ENCODE measurements at places on chromosomes 5 and 9.

- no peak for DNase-seq
Observed at GRCh38 chr9:83449983-83450382, 88.2 kb downstream of the FRMD3 start.

DNA sequence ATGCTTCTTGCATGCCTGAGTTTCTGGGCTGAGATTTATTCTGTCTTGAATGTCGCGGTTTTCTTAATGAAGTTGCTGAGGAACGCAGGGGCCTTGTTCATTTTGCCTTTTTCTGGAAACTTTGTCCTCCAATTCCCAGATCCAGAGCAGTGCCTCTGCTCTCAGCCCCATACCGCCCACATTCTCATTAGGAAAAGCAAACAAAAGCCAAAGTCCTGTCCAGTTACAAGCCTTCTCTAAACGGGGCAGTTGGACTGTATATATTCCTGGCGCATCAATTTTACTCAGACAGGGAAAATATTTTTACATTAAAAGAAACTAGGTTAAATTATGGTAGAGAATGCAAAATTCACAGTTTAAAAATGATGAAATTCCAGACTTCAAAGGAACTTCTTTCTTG, 1.2 kb upstream of the PSAT1 start:
- no peak for DNase-seq

GRCh38 chr9:124950050-124950718, 9.3 kb upstream of the GOLGA1 start:
- no peak for DNase-seq

- DNase-seq, result no peak
Observed at GRCh38 chr5:55817030-55817429, 34.1 kb upstream of the IL31RA start.

- no peak for DNase-seq
Observed at GRCh38 chr5:56801256-56801655, 14.1 kb upstream of the MAP3K1 start.

DNA sequence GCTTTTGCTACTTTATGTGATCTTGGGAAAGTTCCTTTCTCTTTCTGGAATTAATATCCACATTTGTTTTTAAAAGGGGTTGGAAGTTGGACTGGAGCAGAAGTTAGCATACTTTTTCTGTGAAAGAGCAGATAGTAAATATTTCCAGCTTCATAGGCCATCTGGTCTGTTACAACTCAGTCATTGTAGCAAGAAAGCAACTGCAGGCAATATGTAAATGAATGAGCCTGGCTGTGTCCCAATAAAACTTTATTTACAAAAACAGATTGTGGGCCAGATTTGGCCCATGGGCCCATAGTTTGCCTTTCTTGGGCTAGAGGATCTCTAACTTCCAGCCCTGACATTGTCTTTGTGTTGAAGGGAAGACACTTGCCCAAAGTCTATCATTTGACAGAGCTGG, 104.4 kb downstream of the ACTL7B start:
- no peak for DNase-seq

GRCh38 chr5:139574641-139575312, 13.6 kb downstream of the UBE2D2 start:
- no peak for DNase-seq

DNA sequence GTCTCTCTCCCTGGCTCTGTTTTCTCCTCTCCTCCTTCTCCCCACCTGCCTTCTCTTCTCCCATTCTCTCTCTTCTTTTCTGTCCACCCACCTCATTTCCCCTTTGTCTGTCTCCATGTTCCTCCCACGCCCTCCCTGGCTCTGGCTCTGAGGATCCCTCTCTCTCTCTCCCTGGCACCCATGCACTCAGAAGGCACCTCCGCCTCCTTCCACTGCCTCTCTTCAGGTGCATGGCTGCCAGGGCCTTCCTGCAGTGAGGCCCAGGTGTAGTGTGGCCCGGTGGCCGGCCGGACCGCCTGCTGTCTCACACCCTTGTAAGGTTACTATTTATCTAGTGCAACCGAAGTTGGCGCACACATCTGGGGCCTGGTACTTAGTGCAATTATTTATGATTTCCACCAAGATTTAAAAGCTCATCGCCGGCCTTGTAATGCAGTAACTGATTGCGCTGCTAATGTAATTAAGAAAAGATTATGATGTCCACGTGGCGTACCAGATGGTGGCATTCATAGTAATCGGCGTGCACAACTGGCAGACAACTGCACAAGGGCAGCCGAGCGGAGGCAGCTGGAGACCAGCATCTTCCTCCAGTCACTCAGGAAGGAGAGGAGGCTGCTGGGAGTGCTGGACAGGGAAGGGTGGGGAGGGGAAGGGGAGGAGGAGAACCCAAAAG, 50.4 kb upstream of the MVB12B start:
- DNase-seq, result no peak

DNA sequence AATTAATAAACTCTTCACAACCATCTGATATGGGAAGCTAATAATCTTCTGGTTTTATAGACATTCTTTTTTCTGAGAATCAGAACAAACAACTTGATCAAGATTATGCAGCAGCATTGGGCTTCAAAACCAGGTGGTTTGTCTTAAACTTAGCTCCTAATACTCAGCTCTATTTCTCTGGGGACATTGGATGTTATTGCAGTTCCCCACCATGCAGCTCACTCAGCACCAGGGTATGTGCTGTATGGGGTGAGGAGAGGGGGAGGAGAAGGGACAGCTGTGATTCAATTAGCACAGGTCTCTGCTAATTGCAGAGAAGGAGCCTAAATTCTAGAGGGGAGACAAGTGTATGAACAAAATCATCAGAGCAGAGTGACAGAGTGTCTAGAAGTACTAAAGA, 210.7 kb upstream of the TNC start:
- DNase-seq, result no peak

DNA sequence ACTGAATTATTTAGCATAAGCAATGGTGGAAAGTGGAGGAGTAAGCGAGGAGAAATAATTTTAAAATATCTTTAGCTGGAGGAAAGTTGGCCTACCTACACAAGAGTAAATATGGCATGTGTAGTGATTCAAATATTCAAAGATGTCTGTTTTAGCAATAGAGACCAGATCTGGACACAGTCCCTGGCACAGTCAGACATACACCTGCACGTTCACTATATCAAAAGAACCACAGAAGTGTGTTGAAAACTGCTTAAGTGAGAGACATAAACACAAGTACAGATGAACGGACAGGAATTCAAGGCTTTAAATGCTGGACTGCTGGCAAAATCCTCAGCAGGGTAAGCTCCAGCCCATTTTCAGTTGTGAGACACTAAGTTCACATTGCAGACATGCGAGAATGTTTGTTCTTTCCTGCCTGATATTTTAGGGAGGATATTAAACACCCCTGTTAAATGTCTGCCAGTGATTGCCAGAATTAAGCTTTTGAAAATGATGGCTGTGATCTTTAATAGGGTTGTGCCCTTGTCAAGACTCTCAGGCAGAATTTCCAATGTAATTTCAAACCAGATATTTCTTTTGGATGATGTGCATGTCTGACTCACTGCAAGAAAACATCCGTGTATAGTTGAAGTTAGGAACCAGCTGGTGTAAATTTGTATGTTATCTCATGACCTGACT, 810.6 kb downstream of the TLE4 start:
- DNase-seq, result no peak

- no peak for DNase-seq
Observed at GRCh38 chr9:124254261-124254682, 3.5 kb upstream of the NEK6 start.

DNA sequence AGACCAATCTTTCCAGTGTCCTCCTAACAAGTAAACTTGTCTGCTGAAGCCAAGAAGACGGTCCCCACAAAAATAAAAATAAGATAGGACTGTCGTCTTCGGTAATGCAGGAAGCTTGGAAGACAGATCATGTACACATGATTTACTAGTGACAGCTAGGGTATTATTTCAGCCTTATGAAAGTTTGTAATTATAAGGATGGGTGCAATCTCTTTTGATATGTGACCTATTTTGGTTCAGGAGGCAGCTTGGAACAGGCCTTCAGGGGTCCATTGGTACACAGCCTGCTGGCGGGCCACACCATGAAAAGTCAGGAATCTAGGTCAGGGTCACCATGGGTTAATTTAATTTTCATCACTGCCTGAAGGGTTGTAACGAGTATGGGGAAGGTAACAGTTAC, 13.7 kb upstream of the MEIKIN start:
- no peak for DNase-seq

DNA sequence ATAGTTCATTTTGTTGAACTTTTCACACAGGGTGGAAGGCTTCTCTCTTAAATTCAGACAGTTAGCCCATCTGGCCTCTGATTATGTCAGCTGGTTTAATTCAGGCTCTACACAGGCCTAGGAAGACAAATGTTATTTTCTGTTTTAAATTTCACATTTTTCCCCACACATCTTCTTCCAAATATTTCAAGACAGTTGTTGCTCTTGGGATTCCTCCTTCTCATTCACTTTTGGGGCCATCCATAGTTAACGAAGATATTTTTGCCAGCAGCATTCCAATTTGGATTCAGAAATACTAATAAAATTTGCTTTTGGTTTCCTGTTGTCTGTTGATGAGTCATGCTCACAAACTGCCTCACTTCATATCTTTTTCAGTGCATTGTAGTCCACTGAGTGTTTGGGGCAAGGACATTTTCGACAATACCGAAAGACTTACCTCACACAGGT, 475.4 kb downstream of the DMAC1 start:
- DNase-seq, result no peak

GRCh38 chr5:170565072-170565471, 61.3 kb downstream of the KCNIP1 start:
- DNase-seq, result peak; percentile 62

DNA sequence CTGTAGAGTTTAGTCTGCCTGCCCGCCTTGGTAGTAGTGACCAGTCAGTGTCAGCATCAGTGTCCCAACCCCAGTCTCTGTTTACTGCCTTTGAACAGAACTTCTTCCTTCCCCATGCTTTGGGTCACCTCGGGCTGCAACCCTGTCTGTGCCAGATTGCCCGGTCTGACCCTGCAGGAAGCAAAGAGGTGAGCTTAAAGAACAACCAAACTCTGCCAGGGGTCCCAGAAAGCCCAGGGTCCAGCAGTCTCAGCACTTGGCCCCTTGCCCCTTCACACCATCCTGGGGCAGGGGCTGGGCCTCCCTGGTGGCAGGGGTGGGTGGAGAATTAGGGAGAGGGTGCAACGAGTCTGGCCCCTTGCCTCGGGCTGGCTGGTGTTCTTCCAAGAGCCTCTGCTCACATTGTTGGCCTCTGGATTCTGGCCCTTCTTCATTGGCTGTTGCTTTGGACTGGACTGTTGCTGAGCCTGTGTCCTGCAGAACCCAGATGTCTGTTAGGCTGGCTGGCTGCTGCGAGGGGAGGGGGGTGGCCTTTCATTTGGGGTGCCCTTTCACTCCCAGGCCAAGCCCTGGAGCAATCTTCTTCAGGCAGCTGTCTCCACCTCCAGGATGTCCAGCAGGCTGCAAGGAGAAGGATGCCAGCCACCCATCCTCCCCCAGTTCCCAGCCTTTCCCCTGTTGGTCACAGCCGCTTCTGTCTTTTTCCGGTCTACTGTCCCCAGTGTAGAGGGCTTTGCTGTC, 51.2 kb downstream of the SAR1B start:
- no peak for DNase-seq

DNA sequence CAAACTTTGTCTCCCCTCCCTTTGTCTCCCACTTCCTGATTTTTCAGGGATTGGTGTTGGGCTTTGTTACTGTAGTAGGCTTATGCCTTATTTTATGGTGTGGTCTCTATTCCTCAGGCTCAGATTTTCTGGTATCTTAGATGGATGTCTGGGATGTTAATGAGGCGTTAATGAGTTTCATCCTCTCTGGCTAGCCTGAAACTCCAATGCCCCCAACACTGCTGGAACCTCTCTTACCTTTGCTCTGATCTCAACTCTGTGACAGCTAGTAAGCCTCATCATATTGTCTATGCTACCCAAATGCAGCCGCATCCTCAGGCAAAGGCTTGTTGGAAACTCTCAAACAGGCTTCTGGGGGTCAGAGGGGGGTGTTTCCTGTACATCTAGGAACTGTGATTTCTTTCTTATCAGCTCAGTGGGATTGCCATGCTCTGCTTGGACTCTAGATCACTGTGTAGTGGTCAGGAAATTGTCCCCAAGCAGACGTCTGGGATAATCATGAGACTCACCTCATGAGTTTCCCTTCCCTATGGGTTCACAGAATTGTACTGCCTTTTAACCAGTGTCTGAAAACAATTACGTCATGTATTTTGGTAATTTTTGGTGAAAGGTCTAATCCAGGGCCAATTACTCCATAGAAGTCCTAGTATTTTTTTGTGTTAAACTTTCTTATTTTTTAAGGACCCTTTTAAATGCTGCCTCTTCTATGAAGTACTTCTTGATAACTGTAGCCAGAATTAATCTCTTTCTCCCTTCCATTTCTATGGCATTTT, 88.8 kb upstream of the TRPC7 start:
- no peak for DNase-seq

GRCh38 chr9:4740388-4740637, 689 bp downstream of the AK3 start:
- DNase-seq, result peak; percentile 23

DNA sequence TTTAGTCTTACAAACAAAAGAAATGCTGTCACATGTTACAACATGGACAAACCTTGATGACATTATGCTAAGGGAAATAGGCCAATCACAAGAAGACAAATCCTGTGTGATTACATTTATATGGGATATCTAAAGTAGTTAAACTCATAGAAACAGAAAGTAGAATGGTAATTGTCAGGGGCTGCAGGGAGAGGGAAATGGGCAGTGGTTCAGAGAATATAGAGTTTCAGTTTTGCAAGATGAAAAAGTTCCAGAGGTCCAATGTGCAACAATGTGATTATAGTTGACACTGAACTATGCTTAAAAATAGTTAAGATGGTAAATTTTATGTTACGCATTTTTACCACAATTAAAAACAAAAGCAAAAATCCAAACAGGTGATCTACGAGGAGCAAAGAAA, 265.5 kb downstream of the NDUFS4 start:
- no peak for DNase-seq

DNA sequence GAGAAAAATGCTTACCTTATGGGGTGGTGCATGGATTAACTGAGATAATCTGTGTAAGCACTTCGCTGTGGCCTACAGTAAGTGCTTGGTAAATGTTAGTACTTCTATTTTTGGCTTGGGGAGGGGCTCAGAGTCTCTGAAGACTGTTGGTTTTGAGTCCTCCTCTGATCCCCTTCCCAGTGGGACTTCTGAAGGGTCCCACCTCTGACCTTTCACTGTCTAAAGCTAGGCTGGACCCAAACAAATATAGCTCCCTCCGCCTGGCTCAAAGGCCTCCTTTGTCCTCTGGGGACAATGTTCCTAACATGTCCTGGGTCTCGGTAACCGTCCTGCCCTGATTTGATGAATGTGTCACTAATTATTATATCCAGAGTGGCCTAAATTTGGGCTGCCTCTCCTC, 34.8 kb downstream of the CAMK2A start:
- DNase-seq, result no peak

GRCh38 chr5:143524338-143524945, 121.0 kb upstream of the NR3C1 start:
- no peak for DNase-seq

DNA sequence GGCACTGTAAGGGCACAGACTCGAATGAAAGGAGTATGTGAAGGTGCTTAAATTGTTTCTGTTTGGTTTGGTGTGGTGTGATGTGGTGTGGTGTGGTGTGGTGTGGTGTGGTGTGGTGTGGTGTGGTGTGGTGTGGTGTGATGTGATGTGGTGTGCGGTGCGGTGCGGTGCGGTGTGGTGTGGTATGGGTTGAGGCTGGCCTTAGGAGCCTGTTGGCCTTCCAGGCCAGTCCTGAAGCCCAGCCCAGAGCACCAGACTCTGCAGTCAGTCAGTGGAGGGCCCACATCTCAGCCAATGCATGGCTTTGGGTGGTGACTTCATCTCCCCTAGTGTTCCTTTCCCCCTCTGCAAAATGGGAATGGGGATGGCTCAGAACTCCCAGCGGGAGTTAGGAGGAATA, 85.8 kb downstream of the KCNIP1 start:
- no peak for DNase-seq
